ENCODE measurements at places on chromosomes 1 and 21.

DNA sequence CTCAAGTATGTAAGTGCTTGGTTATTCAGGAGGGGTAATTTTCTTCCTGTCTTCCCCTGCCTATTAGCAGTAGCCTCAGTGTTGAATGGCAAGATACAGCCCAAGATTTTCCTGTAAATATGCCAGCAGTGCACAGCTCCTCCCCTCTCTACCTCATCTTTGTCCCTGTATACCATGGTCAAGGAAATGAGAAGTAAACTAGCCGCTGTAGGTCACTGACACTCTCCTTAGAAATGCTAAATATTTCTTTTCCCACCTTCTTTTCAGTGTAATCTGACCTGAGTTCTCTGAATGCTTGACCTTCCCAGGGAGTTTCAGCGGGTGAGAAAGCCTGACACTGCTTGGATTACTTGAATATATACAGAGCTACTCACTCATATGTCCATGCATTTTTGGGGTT, 84.1 kb upstream of the ZNF326 start:
- no peak for DNase-seq

GRCh38 chr1:9594471-9595155, 5.9 kb downstream of the TMEM201 start:
- no peak for DNase-seq

- DNase-seq, result no peak
Observed at GRCh38 chr1:4256351-4256750, 356.3 kb upstream of the C1orf174 start.

- DNase-seq, result no peak
Observed at GRCh38 chr1:115190540-115191170, 101.4 kb upstream of the TSPAN2 start.

DNA sequence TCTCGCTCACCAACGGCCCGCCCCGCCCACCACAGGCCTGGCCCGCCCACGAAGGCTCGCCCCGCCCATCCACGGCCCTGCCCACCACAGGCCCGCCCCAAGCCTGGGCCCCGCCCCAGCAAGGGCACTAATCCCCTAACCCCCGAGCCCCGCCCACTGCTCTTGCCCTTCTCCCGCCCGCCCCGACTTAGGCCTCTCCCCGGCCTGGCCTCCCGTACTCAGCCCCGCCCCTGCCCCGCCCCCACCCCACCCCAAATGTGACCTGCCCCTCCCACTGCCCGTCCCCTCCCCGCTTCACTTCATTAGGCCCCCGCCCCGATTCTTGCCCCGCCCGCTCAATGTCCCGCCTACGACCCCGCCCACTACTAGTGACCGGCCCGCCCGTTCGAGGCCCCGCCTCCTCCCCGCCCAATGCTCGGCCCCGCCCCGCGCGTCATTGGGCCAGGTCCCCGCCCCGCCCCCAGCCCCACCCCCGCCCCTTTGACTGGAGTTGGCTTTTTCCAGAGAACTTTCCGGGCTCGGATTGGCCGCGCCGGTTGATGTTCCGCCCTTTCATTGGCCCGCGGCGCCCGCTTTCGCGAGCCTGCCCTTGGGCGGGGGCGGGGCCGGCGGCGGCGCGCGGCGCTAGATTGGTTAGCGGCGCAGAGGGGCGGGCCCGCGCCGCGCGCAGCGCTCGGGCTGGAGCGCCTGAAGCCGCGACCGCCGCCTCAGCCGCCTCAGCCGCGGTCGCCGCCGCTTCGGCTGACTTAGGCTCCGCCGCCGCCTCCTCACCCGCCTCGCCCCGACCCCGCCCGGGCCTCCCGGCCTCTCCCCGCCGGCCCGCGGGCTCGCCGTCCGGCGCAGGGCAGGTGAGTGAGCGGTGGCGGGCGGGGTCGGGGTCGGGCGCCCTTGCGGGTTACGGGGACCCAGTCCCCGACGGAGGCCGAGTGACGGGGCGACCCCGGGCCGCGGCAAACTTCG, at the start of gene PCBP3:
Gene PCBP3, plus strand, starts transcription at position 705 of the 960 bp plus-strand sequence. CDS start 206,361 bp downstream, outside the sequence.
- peak; percentile 53 for DNase-seq

GRCh38 chr1:151251656-151252470, 2.7 kb upstream of the PSMD4 start:
- DNase-seq, result peak; percentile 66

- no peak for DNase-seq
Observed at GRCh38 chr1:111129376-111129775, 10.5 kb downstream of the DRAM2 start.

- DNase-seq, result no peak
Observed at GRCh38 chr1:214005708-214006107, 17.9 kb downstream of the PROX1 start.

- DNase-seq, result no peak
Observed at GRCh38 chr1:103365860-103366569, 159.5 kb upstream of the RNPC3 start.

- DNase-seq, result no peak
Observed at GRCh38 chr1:14968251-14968851, 185.2 kb upstream of the TMEM51 start.

DNA sequence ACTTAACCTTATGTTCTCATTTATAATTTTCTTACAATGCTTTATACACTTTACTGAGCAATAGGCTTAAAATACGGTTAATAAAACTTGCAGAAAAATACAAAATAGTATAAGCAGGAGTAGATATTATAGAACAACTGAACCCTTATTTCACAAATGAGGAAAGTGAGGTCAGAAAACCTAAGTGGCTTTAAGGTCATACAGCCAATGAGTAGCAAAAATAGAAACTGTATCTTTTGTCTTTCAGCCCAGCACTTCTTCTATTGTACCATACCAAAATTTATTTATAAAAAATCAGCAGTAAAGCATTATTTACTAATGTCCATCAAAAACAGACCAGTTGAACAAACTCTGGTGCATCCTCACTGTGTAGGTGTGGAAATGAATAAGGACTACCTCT, 11.6 kb downstream of the FBXO42 start:
- no peak for DNase-seq

DNA sequence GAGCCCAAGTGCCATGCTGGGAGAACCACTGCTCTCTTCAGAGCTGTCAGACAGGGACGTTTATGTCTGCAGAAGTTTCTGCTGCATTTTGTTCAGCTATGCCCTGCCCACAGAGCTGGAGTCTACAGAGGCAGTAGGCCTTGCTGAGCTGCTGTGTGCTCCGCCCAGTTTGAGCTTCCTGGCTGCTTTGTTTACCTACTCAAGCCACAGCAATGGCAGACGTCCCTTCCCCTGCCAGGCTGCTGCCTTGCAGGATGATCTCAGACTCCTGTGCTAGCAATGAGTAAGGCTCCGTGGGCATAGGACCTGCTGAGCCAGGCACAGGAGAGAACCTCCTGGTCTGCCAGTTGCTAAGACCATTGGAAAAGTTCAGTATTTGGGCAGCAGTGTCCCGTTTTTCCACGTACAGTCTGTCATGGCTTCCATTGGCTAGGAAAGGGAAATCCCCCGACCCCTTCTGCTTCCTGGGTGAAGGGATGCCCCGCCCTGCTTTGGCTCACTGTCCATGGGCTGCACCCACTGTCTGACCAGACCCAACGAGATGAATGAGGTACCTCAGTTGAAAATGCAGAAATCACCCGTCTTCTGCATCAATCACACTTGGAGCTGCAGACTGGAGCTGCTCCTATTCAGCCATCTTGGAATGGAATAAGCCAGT, 31.9 kb downstream of the CYP4B1 start:
- no peak for DNase-seq

- no peak for DNase-seq
Observed at GRCh38 chr1:226987623-226988333, 47.7 kb downstream of the COQ8A start.

DNA sequence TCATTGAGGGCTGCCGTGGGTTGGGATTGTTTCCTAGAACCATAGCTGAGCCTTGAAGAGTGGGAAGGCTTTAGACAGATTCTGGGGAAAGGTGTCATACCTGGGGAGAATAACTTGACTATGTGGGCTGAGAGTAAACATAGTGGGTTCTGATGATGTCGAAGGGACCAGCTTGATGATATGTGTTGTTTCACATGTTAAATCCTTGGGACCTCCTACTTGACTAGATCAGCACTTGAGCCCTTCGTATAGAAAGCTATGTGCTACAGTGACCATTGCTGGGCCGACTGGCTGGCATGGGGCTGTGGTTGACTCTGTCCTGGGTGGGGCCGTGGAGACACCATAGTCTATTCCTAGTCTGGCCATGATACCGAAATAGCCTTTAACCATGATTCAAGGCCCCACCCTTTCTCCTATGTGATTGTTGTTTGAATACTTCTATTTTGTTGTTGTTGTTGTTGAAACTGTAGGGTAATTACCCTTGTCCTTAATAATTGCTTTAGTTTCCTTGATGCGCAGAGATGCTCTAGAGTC, 423.5 kb downstream of the CAMTA1 start:
- DNase-seq, result no peak

GRCh38 chr1:10599194-10599861, 124.6 kb downstream of the PEX14 start:
- no peak for DNase-seq

DNA sequence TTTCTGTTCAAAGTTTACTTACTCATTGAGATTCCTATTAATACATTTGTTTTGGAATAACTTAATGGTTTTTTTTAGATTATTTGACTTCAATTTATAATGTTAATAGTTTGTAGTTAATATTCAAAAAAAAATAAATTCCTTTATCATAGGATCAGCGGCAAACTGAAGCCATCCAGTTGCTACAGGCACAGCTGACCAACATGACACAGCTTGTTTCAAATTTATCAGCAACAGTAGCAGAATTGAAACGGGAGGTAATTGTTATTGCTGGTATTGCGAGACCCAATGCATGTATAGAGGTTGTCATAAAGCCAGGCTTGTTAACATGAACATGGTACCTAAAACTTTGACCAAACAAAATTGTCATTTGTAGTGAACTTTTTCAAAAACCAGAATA, 59.0 kb upstream of the FASLG start:
- no peak for DNase-seq

DNA sequence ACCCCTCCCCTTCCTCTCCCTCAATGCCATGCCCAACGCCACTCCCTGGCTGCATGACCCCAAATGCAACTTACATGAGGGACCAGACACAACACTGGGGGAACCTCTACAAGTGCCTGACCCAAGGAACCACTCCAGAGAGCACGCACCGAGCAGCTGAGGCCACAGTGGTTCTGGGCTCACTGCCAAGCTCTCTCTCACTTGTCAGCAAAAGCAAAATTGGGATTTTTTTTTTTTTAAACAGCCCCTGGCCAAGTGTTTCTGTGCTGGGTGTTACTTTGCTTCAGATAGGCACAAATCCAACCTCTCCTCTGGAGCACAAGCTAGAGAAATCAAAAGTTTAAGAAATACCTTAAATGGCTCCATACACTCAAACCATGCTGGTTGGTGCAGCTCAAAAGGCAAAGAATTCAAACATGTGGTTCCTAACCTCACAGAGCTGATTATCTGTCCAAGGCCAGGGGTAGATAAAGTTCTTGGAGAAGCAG, 363.0 kb downstream of the SETD4 start:
- DNase-seq, result peak; percentile 82

DNA sequence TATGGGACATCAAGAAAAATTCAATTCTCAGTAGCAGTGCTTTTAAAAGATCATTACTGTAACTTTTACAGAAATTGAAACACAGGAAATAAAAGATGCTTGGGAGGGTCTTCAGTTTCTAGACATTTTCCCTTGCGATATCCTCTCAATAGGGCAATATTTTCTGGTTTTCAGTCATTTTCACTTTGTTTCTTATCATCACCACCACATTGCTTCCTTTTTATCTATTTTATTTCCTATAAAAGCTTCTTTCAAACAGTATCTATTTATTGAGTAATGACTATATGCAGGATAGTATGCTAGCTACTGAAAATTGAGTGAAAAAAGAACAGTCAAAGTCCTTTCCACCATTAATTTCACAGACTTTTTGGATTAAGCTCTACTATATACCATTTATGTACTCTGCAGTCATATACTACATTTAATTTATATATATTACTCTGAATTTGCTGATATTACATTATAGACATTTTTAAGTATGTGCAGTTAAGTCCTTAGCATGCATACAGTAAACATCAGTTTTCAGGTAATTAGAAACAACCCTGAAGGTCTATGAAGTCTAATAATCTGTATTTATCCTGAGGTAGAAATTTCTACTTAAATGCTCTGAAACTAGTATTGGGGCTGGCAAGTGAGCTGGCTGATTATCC, 18.7 kb downstream of the TRMT1L start:
- DNase-seq, result no peak

DNA sequence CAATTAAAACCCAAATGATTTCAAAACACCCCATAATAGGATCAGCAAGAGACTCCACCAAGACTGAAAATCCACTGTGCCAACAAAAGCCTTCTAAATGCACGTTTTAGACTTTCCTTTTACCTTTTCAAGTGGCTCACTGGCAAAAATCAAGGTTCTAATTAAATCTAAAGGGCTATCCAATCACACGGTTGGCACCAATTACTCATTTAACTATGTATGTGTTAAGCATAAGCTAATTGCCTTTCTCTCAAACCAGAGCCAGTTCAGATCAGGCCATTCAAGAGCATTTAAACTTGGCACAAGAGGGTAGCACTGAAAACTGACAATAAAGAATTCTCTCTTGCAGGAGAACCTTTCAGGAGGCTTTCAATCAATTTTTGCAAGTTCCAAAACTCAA, 139.5 kb downstream of the RGS7 start:
- DNase-seq, result no peak

- no peak for DNase-seq
Observed at GRCh38 chr1:15075817-15076216, 77.7 kb upstream of the TMEM51 start.

DNA sequence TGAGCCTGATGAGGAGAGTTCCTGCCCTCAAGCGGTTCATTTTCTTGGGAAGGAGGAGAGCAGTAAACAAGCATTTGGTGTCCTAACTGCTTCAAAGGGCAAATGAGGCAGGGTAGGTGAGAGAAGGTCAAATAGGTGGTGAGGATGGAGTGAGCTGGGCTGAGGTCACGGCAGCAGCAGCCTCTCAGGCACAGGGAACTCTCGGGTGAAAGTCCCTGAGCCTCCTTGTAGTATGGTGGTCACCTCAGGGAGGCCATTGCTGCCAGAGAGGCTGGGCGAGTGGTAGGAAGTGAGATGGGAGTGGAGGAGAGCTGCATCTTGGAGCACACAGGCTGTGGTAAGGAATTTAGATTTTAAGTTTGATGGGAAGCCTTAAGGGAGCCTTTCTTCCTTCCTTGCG, 4.0 kb downstream of the ADARB1 start:
- no peak for DNase-seq

- DNase-seq, result no peak
Observed at GRCh38 chr1:247324204-247324787, 7.4 kb downstream of the ZNF496 start.

- DNase-seq, result no peak
Observed at GRCh38 chr1:153629971-153630370, 1.7 kb downstream of the S100A1 start.

DNA sequence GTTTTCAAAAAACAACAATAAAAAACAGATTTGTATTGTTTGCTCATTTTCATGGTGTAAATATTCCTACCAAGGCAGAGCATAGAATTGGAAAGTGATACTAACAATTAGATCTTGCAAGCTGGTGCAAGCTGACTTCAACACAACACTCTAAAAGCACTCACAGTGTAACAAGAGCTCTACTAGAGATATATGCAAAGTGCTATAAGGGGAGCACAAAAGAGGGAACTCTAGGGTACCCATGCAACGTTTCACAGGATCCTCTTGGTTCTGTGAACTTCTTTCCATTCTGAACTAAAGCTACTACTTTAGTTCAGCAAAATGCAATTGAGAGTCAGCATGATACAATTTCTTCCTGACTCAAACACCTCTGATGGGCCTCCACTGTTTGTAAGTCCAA, 78.3 kb downstream of the ATP1B1 start:
- no peak for DNase-seq

GRCh38 chr21:42055425-42055824, 15.7 kb upstream of the UMODL1 start:
- DNase-seq, result no peak

Data from COR-L47 (cell line).